ENCODE measurements at places on chromosomes 4 and X.

DNA sequence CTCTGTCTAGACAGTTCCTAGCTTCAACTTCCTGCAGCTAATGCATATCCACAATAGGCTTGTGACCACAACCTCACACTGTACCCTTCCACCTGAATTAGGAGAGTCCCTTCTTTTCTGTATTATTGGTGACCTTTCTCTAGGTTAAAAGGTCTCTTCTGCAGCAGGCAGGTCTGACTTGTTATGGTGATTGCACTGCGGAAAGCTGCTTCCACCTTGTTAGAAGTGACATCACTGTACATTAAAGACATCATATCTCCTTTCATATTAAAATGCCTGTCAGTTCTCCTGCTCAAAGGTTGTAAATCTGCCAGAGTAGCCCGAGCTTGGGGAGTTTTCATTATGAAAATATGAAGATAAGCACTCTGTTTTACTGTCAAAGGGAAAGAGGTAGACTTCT is 21.5 kb upstream of the LSM6 start:
- DNase-seq, result no peak

GRCh38 chr4:174714393-174715211 is 114.4 kb downstream of the GLRA3 start:
- DNase-seq, result peak; percentile 52

- peak; percentile 35 for DNase-seq
These were observed 1.2 kb downstream of the PRKX start for GRCh38 chrX:3712051-3712869.

DNA sequence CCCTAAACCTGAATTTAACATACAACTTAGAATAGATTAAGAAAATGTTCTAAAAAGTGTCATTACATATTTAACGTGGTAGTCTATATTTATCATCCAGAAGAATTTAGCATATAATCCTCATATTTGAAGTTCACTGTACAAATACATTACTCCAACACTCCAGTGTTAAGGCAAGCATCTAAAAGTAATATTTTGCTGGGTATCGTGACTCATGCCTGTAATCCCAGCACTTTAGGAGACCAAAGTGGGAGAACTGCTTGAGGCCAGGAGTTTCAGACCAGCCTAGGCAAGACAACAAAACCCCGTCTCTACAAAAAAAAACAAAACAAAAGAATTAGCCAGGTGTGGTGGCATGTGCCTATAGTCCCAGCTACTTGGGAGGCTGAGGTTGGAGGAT is 24.8 kb downstream of the LRBA start:
- no peak for DNase-seq

DNA sequence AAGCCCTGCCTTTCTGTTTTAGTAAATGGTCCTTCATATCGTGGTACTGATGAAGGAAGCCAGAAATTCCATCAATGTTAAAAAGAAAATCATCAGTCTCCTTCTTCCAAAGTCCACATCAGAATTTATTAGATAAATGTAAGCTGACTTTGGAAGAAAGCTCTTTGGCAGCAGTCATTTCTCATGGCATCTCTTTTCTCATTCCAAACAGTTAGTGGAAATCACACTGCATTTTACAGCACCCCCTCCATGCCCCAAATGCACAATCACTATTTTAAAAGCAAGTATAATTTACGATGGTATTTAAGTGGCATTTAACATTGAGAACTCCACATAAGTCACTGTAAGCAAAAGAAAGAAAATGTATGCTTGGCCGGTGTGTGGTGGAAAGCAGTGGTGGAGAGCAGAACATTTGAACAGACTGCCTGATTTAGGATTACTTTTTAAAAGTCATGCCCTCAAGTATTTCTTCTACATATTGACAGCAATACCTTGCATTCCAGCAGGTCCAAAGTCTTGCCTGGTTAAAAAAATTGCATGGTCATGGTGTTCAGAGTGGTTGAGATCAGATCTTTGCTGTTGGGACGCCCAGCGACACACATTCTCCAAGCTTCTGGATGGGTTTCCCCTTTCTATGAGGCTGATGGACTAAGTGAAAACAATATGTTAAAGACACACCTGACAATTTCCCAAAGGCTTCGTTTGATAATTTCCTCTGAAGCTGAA is 248.6 kb downstream of the ADAMTS3 start:
- no peak for DNase-seq

- no peak for DNase-seq
These were observed 20.4 kb downstream of the DOK7 start for GRCh38 chr4:3483471-3483921.

DNA sequence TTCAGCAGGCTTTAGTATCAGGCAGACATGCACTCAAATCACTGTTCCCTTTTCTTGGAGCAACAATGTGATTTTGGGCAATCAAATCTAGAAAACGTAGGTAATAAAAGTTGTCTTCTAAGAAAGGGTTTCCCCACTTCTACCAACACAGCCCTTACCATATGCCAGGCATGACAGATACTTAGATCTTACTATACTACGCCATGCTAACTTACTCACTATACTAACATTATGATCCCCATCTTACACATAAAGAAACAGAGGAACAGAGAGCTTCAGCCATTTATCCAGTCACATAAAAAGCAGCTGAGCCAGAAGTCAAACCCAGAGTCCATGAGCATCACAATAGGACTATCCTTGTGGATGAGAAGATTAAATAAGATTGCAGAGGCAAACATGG is 9.2 kb downstream of the TXK start:
- no peak for DNase-seq

DNA sequence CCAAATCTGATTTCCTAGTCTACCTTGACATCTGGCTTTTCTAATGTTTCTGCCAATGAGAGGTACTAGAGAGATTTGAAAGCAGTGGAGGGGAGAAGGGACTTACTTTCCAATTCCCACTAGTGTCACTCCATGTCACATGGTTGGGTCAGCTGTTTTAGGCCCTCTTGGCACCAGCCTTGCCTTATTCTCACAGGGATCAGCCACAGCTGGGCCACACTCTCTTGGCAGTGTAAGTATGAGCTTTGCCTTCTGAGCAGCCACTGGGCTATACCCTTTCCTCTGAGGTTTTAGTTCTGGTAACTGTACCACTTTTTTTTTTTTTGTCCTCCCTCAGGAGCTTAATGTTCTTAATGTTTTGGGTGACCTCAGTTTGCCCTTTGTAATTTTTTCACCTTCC is 10.2 kb upstream of the ADH1C start:
- no peak for DNase-seq

- DNase-seq, result no peak
These were observed 20.0 kb upstream of the VCX2 start for GRCh38 chrX:8191022-8191421.
